HTR-8/SVneo (cell line): ENCODE measurements at places on chromosomes 1 and 21.
A peak's percentile ranks its signal among the peaks of the same experiment; 100 is the strongest.

DNA sequence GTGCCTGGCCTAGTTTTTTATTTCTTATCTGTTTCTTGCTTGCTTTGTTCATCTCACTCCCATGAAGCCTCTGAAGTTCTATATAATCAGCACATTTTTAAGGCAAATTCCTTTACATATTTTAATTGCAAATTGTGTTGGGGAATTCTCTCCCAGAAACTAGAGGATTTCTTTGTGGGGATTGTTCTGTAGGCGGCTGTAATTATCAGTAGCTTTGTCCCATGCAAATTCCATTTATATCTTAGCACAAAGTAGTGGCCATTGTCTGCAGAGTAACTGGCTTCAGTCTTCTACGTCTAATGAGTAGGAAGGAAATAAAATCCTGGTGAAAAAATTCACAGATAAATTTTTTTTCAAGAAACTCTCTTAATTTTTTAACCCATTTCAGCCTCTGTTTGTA is 35.7 kb downstream of the CLEC20A start:
- no peak for DNase-seq

GRCh38 chr1:241423541-241424479 is 66.8 kb upstream of the RGS7 start:
- peak; percentile 28 for DNase-seq

- no peak for DNase-seq
Measured at GRCh38 chr1:195958131-195958530, 650.1 kb downstream of the KCNT2 start.

- no peak for DNase-seq
Measured at GRCh38 chr1:98048751-98049325, 128.0 kb upstream of the DPYD start.

GRCh38 chr1:207824691-207825408 is 73.0 kb downstream of the CD46 start:
- no peak for DNase-seq
